Spleen (tissue), 13 donors: ENCODE measurements at places on chromosomes 5 and 9. TPM values are rescaled to one million over a fixed set of nuclear protein-coding genes. Genes with fewer than 3 reads are reported as not detected.

Gene GRIA1
- total RNA-seq = not detected

Gene IFNA4
- total RNA-seq = not detected

Gene RGMB
- total RNA-seq = 22.9 TPM

Gene GCNT4
- 2.3 TPM for total RNA-seq

Gene NR6A1
- total RNA-seq = 3.0 TPM

Gene PCSK1
- not detected for total RNA-seq

Gene NCBP1
- 27.7 TPM for total RNA-seq

Gene IZUMO3
- not detected for total RNA-seq

Gene CNTFR
- total RNA-seq = 29.5 TPM

Gene TAF11L14
- total RNA-seq = not detected

Gene SEMA6A
- total RNA-seq = 31.4 TPM

Gene TEX48
- total RNA-seq = not detected

Gene MSMP
- not detected for total RNA-seq

Gene CDH9
- not detected for total RNA-seq

Gene CCDC152
- total RNA-seq = 2.0 TPM

Gene GDF9
- not detected for total RNA-seq

Gene GPX8
- total RNA-seq = 5.2 TPM

Gene STK32A
- total RNA-seq = 1.7 TPM

Gene AGPAT2
- total RNA-seq = 47.7 TPM
